Hippocampal formation (tissue), 2 donors: ENCODE measurements at places on chromosomes 5 and 9.

- no peak for DNase-seq
Observed at GRCh38 chr5:150302301-150303069, at the start of gene ARSI. TSS of gene ARSI (minus strand) at chr5:150302905. CDS start at chr5:150302373, 532 bp downstream.

DNA sequence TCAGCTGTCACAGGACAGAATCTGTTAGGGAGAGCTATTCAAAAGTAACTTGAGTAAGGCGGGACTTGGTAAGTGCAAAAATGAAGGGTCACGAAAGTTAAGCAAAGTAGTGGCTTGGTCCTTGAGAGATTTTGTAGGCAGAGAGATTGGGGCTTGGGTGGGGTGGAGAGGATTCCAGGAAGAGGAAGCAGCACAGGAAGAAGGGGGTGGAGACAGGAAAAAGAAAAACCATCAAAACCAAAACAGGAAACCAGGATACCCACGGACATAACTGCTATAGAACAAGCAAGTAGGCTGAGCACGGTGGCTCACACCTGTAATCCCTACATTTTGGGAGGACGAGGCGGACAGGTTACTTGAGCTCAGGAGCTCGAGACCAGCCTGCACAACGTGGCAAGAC is 3.7 kb downstream of the ROPN1L start:
- no peak for DNase-seq

GRCh38 chr9:3332802-3333201 is 193.0 kb downstream of the RFX3 start:
- no peak for DNase-seq

DNA sequence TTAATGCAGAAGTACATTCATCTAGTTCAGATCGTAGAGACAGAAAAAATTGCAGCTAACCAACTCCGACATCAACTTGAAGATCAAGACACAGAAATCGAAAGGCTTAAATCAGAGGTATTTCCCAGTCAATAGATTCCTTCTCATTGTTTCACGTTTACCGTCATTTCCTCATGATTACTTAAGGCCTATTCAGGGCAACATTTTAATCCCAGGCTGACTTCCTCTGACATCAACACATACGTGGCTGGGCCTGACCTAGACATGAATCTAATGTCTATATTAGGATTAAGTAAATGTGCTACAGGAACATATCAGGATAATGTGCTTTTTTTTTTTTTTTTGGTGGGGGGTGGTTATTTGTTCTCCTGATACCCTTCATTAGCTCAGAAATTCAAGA is 107.9 kb downstream of the RASGRF2 start:
- DNase-seq: no peak

DNA sequence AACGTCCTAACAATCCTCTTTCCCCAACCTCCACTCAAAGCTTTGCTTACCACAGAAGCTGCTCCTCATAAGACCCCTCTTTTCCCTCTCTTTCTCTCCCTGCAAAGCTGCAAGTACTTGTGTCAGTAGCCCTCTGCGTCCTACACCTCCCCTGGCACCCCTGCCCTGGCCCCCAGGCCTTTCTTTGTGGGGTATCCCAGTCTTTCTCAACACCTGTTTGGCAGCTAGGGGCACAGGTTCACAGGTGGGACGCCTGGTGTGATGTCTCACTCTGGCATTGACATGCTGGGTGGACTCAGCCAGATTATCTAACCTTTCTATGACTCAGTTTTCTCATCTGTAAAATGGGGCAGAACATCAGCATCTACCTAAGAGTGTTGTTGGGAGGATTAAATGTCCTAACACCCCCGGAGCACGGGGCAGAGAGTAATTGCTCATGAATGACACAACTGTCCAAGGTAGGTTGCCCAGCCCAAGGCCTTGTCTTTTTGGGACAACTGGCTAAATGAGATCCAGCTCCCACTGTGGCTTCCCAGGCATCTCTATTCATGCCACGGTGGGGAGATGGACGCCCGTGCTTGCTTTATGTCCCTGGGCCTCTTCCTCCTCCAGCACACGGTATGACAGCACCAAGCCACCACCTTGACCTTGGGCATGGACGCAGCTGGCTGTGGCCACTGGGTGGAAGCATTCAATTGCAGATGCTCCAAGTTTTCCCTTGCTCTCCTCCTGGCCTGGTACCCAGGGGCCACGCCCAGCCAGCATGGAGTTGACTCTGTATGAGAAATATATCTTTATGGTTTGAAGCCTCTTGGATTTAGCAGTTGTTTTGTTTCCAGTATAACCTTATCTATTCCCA is 190.4 kb downstream of the RGS3 start:
- no peak for DNase-seq

GRCh38 chr5:165448753-165449152 is 1943.3 kb downstream of the MAT2B start:
- DNase-seq: no peak

- DNase-seq: peak; percentile 48
Observed at GRCh38 chr9:127921557-127922120, 4.8 kb upstream of the ST6GALNAC4 start.

DNA sequence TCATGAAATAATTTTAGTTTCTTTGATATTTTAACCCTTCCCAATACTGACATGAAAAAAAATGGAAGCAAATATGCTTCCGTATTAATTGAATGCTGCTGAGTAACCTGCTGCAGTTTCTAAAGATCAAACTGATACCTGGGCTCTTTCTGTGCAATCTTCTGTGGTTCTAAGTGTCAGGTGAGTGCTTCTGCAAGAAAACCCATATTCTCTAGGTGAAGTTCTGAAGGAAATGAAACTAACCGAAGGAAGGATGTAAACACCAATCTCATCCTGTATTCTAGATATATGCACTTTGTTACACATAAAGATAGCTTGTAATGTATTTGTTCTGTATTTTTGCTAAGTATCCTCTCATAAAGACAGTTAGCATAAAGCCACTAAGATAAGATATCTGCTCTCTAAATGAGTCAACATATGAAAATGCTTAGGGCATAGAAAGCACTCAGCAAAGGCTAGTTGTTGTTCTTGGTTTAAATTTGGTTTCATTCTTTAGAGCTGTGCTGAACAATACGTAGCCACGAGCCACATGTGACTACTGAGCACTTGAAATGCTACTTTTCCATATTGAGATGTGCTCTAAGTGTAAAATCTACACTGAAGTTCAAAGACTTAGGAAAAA is 52.0 kb downstream of the ITGA2 start:
- DNase-seq: no peak

- DNase-seq: no peak
Observed at GRCh38 chr5:110751902-110752762, 13.3 kb downstream of the SLC25A46 start.
